NCI-H748 treated with DMSO at 0.1 percent for 48 hours (cell line): ENCODE measurements at places on chromosomes 7 and 10.
A peak's percentile ranks its signal among the peaks of the same experiment; 100 is the strongest.

GRCh38 chr7:151508991-151509390, 10.7 kb downstream of the RHEB start:
- DNase-seq, result no peak

DNA sequence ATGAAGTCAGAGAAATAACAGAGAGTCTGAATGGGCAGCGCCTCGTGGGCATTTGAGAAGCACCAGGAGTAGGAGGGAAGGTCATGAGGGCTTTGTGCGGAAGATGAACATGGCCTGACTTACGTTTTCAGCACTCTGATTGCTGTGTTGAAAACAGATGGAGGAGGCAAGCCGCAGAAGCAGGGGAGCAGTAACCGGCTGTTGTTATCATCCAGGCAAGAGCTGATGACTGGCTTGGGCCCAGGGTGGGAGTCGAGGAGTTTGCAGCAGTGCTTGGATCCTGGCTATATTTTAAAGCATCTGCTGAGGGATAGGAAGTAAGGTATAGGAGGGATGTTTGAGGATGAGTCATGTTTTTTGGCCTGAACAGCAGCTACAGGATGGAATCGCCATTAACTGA, 12.7 kb upstream of the PDLIM1 start:
- no peak for DNase-seq

GRCh38 chr7:19413443-19413965, 268.3 kb upstream of the FERD3L start:
- DNase-seq, result peak; percentile 23

DNA sequence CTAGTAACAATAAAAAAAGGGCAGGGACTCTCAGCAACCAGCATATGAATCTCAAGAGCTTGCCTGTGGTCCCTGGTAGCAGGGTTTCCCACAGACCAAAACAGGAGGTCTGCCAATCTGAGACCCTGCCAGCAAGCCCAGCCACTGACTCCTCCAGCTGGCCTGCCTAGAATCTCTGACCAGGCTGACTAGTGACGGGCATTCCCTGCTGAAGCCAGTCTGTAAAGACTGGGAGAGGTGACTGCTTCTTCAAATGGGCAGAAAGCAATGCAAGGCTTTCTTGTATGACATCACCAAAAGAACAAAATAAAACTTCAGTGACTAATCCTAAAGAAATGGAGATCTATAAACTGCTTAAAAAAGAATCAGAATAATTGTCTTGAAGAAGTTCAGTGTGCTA, 249.4 kb downstream of the TCF7L2 start:
- no peak for DNase-seq

DNA sequence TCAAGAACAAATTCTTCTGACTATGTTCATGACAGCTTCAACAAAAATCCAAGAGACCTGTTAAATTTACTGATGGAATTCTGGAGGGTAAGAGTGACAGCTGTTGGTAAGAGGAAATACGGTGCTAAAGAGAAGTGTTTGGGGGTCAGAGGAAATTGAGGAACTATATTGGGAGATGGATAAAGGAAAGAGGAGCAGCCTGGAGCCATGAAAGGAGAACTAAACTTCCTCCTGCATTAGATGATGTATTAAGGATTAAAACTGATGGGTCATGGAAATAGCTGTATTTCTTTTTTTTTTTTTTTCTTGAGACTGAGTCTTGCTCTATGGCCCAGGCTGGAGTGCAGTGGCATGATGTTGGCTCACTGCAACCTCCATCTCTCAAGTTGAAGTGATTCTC, 95.3 kb downstream of the HERPUD2 start:
- DNase-seq, result no peak

DNA sequence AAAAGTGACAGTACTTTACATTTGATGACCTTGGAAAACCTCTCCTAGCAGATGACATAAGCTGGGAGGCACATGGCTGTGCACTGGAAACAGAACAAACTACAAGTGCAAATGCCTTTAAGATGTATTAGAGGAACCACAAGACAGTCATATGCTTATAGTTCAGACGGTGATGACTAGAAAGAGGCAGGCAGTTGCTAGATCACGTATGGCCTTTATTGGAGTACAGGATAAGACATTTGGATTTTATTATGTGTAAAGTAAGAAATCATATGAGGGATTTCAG, 290.0 kb downstream of the SORCS1 start:
- DNase-seq, result no peak

DNA sequence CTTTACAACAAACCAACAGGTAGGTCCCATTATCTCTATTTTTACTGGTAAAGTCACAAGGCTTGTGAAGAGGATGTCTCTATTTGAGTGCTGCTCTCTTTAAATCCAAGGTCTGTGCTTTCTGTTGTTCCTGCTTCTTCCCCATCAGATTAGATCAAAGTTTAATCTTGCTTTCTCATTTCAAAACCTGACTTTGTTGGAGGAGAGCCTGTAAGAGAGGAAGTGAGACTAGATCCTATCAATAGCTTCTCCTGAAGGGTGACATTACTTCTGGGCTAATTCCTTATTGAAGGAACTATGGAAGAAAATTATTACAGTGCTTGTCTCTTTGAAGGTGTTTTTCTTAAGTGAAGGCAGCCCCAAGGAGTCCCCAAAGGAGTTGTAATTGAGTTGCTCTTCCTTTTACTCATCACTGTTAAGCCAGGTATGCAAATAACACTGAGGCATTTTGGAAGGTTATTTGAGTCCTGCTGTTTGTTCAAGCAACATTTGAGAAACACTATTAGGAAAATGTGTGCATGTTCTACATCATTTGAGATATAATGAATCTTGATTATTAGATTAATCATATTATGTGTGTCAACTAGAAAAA, 146.2 kb upstream of the MBL2 start:
- DNase-seq, result no peak

DNA sequence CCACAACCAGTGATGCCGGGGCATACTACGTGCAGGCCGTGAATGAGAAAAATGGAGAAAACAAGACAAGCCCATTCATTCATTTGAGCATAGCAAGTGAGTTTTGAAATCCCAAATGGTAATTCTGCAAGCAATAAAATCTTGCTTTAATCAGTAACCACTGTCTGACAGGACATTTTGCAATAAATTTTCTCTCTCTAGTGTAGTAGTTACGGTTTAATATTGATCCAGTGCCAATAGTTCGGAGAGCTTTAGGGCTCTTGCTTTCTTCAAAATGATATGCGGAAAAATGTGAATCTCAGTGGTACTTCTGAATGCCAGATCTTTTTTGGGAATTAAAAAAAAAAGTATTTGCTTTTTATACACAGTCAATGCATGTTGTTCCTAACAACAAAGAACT, 520.4 kb downstream of the SDK1 start:
- no peak for DNase-seq

DNA sequence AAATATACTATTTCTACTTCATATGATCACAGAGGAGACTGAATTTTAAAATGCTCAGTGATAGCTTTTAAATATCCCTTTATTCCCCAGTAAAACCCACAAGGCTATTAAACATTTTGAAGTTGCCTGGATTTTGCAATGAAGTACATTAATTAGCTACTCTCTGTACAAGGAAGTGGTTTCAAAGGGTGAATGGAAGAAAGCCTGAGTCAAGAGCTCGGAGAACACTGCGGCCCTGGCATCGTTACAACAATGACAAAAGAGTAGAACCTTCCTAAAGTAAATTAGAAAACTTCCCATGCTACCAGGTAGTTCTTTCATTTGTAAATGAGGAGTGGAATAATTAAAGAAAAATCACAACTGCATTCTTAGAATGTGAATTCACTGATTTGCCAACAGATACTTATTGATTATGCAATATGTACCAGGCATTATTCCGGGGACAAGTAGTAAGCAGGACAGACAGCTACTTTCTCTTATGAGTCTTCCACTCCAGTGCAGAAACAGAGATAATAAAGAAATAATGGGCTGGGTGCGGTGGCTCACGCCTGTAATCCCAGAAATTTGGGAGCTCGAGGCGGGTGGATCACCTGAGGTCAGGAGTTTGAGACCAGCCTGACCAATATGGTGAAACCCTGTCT, 63.0 kb downstream of the ZNF22 start:
- DNase-seq, result no peak

DNA sequence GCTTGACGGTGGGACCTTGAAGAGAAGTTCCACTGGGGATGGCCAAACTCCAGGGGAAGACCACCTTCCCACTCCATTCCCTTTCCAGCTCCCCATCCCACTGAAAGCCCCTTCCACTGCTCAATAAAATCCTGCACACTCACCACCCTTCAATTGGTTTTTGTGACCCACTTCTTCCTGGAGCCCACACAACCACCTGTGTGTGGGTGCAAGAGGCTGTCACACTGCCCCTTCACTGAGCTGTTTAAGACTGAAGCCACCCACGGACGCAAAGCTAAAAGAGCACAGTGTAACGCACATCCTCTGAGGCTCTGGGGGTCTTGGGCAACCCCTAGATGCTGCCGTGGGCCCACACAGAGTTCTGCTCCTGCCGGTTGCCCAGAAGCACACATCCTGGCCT, 12.8 kb upstream of the PITRM1 start:
- DNase-seq, result no peak

GRCh38 chr10:53127686-53128085, 355.1 kb upstream of the MBL2 start:
- DNase-seq, result no peak

- no peak for DNase-seq
Observed at GRCh38 chr7:134690016-134690415, 43.4 kb downstream of the BPGM start.

DNA sequence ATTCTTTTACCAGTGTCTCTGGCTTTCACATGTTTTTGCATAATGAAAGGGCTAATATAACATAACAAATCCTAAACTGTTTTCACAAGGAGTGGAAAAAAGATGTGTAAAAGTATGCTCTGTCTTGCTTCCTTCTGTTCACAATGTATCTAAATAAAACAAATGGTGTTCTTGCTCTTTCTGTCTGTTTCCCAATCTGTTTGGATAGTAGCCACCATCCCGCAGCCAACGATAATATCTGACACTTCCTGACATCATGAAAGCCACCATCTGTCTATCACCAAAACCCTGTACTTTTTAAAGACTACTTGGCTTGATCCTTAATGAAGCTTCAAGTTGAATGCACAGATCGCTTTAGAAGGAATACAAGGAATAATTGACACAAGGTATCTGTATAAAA, 246.2 kb downstream of the ETV1 start:
- no peak for DNase-seq

DNA sequence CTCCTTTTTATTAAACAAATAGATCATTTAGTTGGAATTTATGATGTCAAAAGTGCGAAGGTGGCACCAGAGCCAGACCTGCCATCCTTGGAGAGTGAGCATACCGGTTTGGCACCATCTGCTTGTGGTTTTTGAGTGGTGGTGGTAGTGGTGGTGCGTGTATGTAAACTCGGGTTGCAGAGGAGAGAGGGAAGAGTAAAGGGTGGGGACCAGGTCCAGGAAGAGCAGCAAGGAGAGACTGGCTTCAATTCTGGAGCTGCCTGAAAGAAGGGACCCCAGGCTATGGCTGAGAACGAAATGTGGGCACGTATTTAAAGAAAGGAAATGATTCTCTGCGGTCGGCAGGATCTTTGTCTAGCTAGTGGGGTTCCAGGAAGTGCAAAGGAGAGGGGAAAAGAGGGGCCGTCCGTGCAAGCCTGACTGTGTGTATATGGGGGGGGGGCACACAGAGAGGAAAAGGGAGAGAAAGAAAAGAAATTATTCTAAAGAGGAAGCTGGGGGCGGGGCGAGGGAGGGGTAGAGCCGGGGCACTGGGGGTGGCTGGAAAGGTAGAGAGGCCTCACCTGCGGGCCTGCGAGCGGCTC, 448 bp upstream of the GOLGA7B start:
- peak; percentile 37 for DNase-seq

DNA sequence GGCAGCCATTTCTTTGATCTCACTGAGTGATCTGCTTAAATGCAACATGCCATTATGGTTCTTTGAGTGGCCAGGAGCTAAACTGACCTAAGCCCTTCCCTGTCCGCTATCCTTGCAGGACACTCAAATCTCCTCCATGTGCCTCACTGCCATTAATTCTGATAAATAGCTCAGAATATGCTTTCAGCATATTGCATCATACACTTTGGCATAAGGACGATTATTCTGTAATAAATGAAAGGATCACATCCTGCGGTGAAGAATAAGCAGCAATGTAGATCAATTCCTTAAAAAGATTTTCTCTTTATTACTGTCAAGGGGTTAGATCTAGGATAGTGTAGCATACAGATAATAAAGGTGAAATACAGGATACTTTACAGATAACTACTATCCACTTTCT, 231.8 kb upstream of the CTBP2 start:
- no peak for DNase-seq

DNA sequence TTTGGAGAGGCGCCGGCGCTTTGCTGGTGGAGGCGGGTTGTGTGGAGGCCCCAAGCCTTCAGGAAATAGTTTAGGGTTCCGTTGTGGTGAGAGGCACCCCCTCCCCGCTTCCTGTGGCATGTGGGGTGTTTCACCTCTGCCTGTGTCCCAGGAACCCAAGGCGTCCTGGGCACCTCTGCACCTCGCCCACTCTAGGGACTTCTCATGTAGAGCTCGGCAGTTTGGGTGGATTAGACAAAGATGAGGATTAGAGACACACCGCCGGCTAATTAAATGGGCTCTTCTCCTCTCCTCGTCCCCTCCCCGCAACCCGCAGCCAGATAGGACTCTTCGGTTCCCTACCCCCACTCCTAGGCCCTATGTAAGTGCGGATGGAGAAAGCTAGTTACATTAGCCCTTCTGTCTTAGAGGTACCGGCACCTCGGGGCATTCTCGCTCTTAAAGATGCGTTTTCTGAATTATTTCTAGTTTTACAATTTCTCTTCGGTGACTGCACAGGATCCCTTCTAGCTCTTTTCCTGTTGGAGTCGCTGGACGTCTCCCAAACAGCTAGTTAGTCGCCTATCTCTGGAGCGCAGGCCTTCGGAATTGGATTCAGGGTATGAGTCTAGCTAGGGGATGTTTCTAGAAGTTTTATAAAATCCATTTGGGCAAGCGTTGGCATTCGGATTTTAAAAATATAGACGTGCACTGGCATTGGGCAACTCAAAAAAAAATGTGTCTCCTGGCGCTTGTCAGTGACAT, 7.8 kb downstream of the PTF1A start:
- no peak for DNase-seq

- no peak for DNase-seq
Observed at GRCh38 chr7:1059200-1060091, 15.1 kb downstream of the GPR146 start.
